ENCODE measurements at places on chromosomes 2 and 18.

GRCh38 chr2:1981850-1982249, 237.5 kb upstream of the PXDN start:
- no peak for DNase-seq

DNA sequence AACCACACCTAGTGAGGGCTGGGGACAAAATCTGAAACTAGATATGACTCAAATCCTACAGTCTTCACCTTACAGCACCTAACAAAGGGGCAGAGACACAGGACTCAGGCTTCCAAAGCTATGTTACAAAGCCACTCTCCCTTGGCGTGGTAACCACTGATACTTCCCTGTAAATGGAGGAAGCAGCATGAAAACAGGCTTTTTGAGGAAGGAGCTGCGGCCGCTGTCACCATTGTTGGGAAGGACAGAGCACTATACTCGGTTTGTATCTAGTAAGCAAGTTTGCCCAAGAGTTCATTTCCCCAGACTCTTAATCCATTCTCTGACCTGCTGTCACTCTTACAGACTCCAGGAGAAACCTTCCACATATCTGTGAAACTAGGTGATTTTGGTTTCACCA, 60.3 kb downstream of the LONRF2 start:
- no peak for DNase-seq

DNA sequence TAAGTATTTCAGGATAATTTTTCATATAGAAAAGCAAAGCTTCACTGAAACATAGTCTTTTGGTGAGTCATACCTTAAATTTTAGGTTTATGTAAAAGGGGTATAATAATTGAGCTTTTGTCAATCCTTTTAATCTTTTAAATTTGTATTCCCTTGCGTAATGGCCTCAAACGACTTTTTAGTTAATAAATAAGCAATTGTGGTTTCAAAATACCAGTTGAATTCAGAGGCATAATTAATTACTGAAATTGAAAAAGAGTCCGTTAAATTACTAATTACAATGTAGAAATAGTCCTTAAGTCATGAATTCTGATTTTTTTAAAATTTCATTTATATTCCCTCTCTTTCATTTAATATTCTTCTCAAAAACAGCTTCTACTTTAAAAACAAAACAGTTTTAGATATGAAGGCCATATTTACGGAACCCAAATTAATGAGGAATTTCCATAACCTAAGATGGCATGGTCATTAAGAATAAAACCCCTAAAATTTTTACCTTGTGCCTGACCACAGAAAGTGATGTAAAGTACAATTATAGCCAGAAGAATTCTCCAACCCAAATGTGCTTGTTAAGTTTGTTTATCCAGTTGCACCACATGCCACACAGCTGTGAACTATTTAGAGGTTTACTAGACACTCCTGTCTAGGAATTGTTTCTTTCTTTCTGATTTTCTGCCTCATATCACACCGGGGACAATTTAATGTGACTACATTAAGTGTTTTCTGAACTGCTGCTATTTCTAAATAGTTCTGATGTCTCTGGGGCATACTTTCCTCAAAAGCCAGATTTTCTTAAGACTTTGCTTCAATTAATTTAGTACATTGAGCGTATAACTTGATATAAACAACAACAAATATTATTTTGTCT, 60.7 kb upstream of the ITGA4 start:
- peak; percentile 12 for DNase-seq

DNA sequence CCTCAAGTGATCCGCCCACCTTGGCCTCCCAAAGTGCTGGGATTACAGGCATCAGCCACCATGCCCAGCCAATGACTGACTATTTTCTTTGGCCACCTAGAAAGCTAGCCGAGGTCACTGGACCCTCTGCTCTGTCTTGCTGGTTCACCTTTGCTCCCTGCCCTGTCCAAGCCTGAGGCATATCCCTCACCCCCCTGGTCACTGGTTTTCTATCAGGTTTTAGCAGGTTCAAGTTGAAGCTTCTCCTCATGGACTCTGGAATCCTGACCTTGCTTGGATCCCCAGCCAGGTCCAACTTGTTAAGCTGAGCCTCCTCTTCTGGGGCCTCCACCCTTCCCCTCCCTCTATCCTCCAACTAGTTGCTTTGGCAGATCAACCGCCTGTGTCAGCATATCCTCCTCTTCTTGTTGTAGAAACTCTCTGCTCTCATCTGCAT, 33.4 kb downstream of the PAX8 start:
- DNase-seq: no peak

GRCh38 chr2:150487537-150488429, at the start of gene RND3:
RND3 (minus strand) TSS chr2:150487667; CDS start chr2:150487417, 250 bp downstream.
- peak; percentile 98 for DNase-seq

GRCh38 chr2:40352041-40352702, 99.7 kb downstream of the SLC8A1 start:
- peak; percentile 51 for DNase-seq

- DNase-seq: peak; percentile 99
These were observed 64.3 kb downstream of the BABAM2 start for GRCh38 chr2:27954771-27955383.

GRCh38 chr2:10232096-10232815, 70.4 kb upstream of the HPCAL1 start:
- DNase-seq: no peak

- DNase-seq: no peak
These were observed 117.7 kb upstream of the SETBP1 start for GRCh38 chr18:44562986-44563385.

- DNase-seq: no peak
These were observed 11.8 kb downstream of the NCAPH start for GRCh38 chr2:96347395-96347794.

DNA sequence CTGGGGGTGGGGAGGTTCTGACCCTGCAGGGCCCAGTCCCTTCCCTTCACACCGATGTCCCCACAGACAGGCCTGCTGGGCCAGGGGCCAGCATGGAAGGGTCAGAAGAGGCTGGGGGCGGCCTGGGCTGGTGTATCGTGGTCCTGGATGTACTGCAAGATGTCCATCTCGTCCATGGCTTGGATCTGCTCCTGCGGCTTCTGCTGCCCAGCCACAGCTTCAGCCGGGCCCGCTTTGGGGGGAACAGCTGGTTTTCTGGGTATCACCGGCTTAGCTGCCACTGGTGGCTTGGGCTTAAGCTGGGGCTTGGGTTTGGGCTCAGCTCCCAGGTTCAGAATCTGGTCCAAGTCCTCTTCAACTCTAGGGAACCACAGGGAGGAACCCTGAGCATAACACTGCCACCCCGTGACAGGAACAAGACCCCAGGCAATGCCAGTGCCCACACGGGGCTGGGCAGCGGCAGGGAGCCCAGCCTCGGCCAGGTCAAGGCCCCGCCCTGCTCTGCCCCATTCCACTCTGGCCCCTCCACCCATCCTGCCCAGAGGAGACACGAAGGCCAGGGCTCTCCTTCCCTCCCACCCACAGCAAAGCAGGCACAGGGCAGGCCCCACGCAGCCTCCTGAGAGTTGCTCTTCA, 31.9 kb downstream of the HS1BP3 start:
- DNase-seq: no peak

GRCh38 chr2:220835583-220835982, 736.5 kb downstream of the EPHA4 start:
- peak; percentile 46 for DNase-seq

DNA sequence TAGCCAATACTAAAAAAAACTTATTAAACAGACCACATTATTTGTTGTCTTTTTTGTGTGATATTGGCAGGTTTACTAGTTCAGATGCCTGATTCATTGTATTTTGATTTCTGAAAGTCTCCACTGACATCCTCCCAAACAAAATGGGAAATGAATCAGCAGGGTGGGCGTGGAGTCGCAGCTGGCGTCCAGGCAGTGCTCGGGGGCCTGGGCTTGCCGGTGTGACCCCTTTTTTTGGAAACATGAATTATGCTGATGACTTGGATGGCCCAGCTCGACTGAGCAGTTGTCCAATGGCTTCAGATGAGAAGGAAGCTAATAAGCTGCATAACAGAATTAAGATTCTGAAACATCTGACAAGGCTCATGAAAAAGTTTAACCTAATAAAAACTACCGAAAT, 1.7 kb upstream of the KCNG2 start:
- no peak for DNase-seq

DNA sequence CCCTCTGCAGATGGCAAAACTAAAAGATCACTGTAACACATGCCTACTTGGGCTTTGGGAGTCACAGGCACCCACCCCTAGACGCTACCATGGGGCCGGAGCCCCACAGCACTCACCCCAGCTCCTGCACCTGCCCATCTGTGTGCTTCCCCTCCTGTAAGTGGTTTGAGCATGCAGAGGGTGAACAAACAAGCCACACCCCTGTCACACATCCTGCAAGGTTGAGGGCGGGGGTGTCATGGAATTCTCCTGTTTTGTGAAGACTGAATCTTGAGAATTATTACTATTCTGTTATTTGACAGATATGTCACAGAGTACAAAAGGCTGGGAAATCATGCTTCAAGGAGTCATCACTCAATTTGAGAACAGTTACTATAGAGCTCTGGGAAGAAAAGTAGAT, 60.9 kb downstream of the RFTN2 start:
- DNase-seq: no peak

DNA sequence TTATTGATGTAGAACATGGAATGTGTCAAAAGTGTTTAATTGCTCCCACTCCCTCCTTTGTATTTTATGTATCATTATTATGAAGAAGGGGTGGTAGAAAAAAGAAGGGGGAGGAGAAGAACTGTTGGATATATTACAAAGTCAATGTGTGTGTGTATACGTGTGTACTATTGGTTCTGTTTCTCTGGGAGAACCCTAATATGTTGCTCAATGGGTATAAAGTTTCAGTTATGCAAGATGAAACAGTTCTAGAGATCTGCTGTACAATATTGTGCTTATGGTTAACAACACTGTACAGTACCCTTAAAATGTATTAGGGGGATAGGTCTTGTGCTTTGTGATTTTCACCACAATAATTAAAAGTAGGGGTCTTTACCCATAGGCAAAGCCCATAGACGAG, 58.1 kb upstream of the ZC3H15 start:
- DNase-seq: no peak

DNA sequence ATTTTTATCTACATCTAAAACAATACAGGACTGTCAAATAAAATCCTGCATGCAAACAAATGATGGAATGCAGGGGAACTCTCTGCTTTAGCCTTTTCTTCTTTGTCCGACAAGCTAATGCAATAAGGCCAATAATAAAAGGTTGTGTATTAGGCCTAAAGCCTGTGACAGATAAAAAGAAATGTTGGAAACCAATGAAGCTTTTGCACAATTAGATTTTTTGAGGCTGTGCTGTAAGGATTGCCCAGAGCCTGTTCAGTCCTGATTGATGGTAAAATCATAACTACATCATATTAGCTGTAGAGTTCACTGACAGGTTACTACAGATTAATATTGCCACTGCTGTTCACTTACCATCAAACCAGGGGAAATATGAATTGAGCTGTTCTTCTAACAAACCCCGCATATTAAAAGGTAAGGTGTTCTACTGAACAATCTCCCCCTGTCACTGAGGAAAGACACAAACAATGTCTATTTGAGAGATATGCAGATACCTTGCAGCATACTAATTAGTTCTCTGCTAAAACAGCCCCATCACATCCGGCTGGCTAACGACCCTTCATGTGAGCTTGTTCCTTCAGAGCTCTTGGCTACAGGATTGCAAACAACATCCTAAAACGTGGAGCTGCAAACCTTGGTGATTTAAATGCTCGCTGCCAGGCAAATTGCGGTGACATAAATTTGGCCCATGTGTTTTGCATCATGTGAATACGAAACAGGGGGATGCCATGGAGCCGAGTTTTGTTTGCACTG, 305.4 kb downstream of the MTX2 start:
- DNase-seq: no peak

DNA sequence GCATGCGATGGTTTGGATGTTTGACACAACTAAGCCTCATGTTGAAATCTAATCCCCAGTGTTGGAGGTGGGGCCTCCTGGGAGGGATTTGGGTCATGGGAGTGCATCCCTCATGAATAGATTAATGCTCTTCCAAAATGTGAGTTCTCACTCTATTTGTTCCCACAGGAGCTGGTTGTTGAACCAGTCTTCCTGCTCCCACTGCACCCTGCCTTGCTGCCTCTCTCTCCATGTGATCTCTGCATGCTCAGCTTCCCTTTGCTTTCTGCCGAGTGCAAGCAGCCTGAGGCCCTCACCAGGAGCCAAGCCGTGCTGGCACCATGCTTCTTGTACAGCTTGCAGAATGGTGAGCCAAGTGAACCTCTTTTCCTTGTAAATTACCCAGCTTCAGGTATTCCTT, 206.8 kb downstream of the VAPA start:
- DNase-seq: no peak

GRCh38 chr18:54161267-54161666, 63.2 kb downstream of the MBD2 start:
- DNase-seq: peak; percentile 64

- DNase-seq: no peak
These were observed 7.5 kb downstream of the TTC32 start for GRCh38 chr2:19894134-19894792.

DNA sequence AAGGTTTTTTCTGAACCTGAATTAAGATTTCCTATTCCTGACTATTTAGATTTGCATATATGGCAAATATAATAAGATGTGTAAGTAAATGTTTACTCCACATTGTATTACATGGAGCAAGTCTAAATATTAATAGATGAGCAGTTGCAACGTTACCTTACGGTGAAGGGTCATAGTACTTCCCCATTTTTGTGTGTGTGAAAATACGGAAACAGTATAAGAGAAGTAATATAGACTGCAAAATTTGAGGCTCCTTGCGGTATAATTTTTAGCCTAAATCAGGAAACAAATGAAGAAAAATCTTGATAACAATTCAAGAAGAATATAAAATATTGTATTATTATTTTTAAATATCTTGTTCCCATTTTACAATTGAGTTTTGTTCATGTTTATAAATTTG, 434.2 kb downstream of the GRB14 start:
- no peak for DNase-seq

GRCh38 chr2:111194835-111195621, 74.3 kb downstream of the BCL2L11 start:
- no peak for DNase-seq

DNA sequence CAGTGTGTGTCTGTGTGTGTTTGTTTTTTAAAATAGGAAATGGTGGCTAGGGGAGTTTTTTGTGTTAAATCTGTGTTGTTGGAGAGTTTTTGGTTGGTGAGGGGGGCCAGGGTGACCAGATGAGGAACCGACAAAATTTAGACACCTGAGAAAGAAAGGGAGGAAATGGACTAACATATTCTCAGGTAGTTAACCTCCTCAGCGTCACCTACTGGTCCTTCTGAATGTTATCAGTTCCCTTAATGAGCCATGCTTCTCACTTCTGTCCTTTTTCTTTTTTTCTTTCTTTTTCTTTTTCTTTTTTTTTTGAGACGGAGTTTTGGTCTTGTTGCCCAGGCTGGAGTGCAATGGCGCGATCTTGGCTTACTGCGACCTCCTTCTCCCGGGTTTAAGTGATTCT, 107.0 kb downstream of the FMNL2 start:
- DNase-seq: no peak

DNA sequence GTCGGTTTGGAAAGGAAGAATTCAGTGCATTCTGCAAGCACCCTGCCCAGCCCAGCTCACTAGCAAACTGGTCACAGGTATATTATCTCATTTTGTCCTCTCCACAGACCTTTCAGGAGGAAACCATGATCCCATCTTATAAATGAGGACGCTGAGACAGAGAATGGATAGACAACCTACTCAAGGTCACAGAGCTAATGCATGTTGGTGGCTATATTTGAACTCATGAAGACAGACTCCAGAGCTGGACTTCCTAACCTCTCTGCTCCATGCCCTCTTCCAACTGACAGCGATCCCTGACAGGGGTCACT, 29.5 kb downstream of the SERPINB5 start:
- no peak for DNase-seq

- peak; percentile 4 for DNase-seq
These were observed 132.5 kb upstream of the SLC8A1 start for GRCh38 chr2:40584432-40584831.
